ENCODE measurements at places on chromosomes 2 and 18.

DNA sequence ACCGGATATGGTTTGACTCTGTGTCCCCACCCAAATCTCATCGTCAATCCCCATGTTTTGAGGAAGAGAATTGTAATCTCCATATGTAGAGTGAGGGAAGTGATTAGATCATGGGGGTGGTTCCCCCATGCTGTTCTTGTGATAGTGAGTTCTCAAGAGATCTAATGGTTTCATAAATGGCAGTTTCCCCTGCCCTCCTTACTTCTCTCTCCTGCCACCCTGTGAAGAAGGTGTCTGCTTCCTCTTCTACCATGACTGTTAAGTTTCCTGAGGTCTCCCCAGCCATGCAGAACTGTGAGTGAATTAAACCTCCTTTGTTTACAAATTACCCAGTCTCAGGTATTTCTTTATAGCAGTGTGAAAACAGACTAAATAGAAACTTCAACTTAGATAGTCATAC, 69.5 kb downstream of the SESTD1 start:
- DNase-seq, result no peak

DNA sequence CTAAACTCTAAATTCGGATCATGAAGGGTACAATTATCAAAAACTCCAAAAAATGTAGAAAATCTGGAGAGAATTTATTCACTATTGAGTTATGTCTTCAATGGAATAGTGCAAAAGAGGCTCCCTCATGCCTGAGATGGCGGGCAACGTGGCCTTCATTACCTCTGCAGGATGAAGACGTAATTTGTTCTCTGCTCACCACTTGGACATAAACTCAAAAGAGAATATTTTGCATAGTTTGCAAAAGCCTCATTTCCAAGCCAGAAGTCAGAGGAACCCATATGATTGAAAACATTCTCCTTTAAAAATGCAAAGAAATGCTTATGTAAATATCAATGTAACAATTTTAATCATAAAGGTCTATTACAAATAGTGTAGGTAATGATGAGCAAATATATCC, 58.7 kb downstream of the SLC25A12 start:
- DNase-seq, result no peak

DNA sequence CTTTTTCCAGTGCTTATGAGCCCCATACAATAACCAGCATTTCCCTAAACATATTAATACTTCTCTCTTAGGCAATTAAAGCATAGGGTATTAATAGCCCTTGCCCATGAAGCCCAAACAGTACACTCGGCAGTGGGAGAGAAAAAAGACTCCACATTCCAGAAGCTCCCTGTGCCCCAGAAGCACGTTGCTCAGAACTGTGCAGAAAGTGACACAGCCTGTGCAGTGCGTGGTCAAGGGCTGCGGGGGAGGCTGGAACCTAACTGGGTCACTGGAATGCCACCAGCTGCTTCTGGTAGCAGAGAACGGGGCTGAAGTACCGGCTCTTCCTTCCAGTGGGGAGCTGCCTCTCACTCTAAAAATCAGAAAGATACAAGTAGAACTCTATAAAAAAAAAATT, 32.7 kb downstream of the EIPR1 start:
- no peak for DNase-seq

DNA sequence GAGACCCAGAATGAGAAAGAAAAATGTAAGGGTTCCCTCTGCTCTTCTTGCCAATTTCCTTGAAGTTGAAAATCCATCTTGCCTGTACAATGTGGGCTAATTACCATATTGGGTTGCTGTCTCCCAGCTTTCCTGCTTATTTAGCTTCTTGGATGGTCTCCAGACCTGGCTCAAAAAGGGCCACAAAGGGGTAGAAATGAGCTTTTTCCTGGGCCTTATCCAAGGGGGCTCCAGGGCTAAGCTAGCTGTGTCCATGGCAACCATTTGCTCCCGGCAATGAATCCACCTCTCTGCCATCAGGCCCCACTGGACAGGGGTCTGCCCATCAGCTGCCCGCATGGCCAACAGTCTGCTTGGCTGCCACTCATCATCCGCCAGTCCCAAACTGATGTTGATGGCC, 85.0 kb downstream of the BOD1L2 start:
- DNase-seq, result no peak

GRCh38 chr2:232282508-232283055, 96.0 kb upstream of the ALPP start:
- no peak for DNase-seq

- DNase-seq, result no peak
Measured at GRCh38 chr18:26468931-26469340, 79.4 kb downstream of the KCTD1 start.

DNA sequence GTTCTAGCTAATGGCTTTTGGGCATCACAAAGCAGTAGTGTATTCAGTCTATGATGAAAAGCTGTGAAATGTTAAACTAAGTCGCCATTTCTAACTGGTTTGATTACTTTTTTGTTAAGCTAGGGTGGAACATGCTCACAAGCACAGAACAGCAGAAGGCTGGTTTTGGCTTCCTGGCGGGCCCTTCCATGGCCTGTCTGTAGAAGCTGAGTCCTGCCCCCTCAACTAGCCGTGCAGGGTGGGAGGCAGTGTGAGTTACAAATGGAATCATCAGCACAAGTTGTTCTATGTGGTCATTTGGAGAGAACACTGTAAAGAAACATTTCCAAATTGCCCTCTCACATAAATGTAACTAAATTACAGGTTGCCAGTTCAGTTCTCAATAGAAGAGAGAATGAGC, 290.8 kb downstream of the ALPK2 start:
- no peak for DNase-seq

GRCh38 chr2:169716238-169716886, 17.3 kb upstream of the KLHL23 start:
- no peak for DNase-seq

- no peak for DNase-seq
Measured at GRCh38 chr18:74989134-74989533, 219.8 kb downstream of the PTGR3 start.

- no peak for DNase-seq
Measured at GRCh38 chr2:135011633-135012032, 35.6 kb downstream of the MAP3K19 start.

DNA sequence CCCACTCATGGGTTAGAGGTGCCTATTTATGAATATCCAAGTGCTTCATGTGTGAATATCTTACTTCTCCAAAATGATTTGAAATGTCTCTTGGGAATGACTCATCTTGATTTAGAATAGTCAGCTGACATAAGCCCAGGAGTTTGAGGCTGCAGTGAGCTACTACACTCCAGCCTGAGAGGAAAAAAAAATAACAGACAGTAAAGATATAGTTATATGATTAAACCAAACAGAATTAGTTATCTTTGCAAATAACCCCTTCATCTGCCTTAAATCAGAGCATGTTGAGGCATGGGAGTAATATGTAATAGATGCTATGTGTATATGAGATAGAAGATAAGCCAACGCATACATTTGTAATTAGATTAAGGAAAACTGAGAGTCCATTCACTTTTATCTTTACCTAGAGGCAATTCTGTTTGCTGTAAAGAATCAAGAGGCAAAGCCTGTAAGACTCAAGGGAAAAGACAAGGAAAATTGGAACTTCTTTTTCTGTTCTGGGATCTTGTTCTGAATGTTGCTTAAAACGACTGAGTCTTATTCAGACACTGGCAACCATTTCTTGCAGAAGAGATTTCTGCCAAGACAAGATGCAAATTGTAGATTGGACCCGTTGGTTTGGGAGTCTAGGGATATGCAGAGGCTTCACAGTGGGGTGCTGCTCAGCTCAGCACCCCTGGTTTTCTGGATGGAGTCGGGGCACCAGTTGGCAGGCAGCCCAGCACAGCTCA, 104.4 kb downstream of the LIPG start:
- no peak for DNase-seq

GRCh38 chr2:219752726-219753125, 125.3 kb downstream of the SLC4A3 start:
- no peak for DNase-seq
